Peyer's patch (tissue), 4 donors: ENCODE measurements at places on chromosomes 3 and 15. TPM values are rescaled to one million over a fixed set of nuclear protein-coding genes. Genes with fewer than 3 reads are reported as not detected.
A peak's percentile ranks its signal among the peaks of the same experiment; 100 is the strongest.

WDR49 gene
- total RNA-seq, result 3.0 TPM

KIF7 gene
- total RNA-seq, result 1.1 TPM

PRSS50 gene
- not detected for total RNA-seq

ARGFX gene
- total RNA-seq, result not detected

CADM2 gene
- 22.3 TPM for total RNA-seq

IMPG2 gene
- total RNA-seq, result 0.83 TPM

CFAP92 gene
- 1.5 TPM for total RNA-seq

ANKRD34C gene
- not detected for total RNA-seq

LRRFIP2 gene
- total RNA-seq, result 166 TPM

PLXNB1 gene
- 150 TPM for total RNA-seq

PGBD4 gene
- 1.2 TPM for total RNA-seq

SV2B gene
- total RNA-seq, result 0.85 TPM

DNA sequence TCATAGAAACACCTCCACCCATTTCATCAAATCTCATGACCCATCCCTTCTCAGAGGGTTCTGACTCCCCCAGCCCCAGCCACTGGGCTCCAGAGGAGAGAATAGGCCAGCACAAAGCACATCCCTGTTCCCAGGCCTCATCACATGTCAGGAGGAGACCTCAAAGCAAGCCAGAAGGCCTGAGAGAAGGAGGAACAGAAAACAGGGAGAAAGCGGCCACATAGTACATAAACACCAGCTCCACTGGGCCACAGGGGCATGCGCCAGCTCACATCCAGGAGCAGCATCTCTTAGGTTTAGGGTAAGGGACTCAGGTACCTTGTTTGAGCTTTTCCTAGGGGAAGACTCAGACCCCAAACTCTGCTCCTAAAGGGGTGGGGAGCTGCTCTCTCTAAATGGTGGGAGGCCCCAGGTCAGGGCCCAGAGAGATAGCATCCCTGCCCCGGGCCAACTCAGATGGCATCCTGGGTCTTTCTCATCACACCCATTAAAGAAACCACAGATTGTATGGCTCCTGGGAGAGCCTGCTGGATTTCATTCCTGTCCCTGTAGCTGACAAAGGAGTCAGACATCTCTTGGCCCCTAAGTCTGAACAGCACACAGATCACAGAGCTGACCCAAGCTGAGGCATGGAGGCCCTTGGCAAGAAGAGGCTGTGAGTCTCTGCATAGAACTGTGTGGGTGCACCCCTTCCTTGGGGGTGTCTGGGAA, 2.5 kb downstream of the SHF start:
- no peaks in the 10 kb centered on the region for H3K36me3 ChIP-seq
- H3K27me3 ChIP-seq, result no peaks in the 10 kb centered on the region
- no peaks in the 10 kb centered on the region for H3K4me1 ChIP-seq
- no peak overlapping the region for H3K27ac ChIP-seq

- no peak overlapping the region for H3K4me3 ChIP-seq
- DNase-seq, result no peak
- H3K4me1 ChIP-seq, result peaks cover 3% of the 10 kb centered on the region
- H3K27me3 ChIP-seq, result no peaks in the 10 kb centered on the region
These were observed 137.5 kb downstream of the MAGI1 start for GRCh38 chr3:65901226-65901625.

DNA sequence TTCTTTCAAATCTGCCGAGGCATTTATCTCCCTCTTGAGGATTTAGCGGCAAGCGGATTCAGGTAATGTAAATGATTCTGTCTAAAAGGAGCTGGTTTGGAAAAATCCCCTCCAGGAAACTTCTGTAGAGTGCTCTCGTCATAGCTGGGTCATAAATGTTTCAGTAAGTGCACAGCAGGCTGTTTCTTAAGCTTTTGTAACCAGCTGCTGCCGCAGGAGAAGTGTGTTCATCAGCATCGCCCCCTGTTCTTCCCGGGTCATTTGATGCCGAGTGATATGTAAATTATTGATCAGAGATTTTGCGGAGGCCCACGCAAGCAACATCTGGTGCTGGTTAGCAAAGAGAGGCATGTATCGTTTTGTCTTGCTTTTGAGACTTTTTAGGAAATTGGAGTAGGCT, 53.1 kb downstream of the DNASE1L3 start:
- H3K36me3 ChIP-seq, result peaks cover 97% of the 10 kb centered on the region
- no peak overlapping the region for H3K27ac ChIP-seq
- H3K27me3 ChIP-seq, result no peaks in the 10 kb centered on the region
- no peak for DNase-seq
- no peak overlapping the region for H3K4me3 ChIP-seq
- H3K4me1 ChIP-seq, result no peaks in the 10 kb centered on the region

GRCh38 chr3:94323596-94323995, 260.7 kb downstream of the NSUN3 start:
- H3K36me3 ChIP-seq, result no peaks in the 10 kb centered on the region
- no peak overlapping the region for H3K4me3 ChIP-seq
- H3K27me3 ChIP-seq, result no peaks in the 10 kb centered on the region
- DNase-seq, result no peak

- DNase-seq, result no peak
- H3K4me1 ChIP-seq, result no peaks in the 10 kb centered on the region
These were observed 123.2 kb upstream of the CGNL1 start for GRCh38 chr15:57253082-57253481.

DNA sequence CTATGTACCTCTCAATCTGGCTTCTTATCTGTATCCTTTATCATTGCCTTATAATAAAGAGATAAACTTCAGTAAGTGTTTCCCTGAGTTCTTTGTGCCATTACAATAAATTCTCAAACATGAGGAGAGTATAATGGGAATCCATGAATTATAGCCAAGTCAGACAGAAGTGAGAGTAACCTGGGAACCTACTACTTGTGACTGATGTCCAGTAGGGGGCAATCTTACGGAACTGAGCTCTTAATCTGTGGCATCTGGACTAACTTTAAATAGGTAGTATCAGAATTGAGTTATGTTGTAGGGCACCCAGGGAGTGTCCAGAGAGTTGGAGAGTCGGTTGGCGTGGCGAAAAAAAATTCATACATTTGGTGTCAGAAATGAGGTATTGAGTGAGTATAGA, 542.6 kb downstream of the ZBBX start:
- no peaks in the 10 kb centered on the region for H3K27me3 ChIP-seq
- H3K4me3 ChIP-seq, result no peak overlapping the region
- no peak for DNase-seq
- H3K4me1 ChIP-seq, result no peaks in the 10 kb centered on the region

- H3K4me3 ChIP-seq, result no peak overlapping the region
- no peaks in the 10 kb centered on the region for H3K4me1 ChIP-seq
- no peak for DNase-seq
These were observed 208.5 kb upstream of the ROPN1 start for GRCh38 chr3:124200407-124200806.

DNA sequence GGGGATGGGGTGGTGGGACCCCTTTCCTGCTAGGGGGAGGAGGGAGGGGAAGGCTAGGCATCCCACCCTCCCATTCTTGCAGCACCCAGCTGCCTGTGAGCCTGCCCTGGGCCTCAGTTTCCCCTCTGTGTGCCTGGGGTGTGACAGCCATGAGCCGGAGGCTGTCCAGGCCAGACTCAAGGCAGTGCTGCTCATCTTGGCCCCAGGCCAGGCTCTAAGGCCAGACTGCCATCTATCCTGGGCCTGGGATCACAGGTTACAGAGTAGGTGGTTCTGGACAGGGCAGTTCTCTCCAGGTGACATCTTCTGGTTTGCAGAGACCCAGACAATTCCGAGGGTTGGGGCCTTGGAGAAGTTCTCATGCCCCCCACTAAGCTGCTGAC, 3.3 kb upstream of the VILL start:
- no peaks in the 10 kb centered on the region for H3K36me3 ChIP-seq
- H3K27ac ChIP-seq, result peak overlapping the region; percentile 82
- H3K4me1 ChIP-seq, result peaks cover 9% of the 10 kb centered on the region
- no peak for DNase-seq
- no peak overlapping the region for H3K4me3 ChIP-seq
- no peaks in the 10 kb centered on the region for H3K27me3 ChIP-seq

DNA sequence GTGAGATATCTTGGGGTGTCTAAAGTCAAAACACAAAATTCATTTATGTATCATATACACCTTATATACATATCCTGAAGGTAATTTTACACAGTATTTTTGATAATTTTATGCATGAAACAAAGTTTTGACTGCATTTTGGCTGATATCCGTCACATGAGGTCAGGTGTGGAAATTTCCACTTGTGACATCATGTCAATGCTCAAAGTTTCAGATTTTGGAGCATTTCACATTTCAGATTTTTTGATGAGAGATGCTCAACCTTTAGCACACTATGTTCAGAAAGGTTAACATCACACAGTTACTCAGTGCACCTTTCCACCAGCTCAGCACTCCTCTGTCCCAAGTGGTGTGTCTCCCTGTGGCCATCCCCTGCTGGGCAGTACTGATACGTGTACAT, 37.7 kb upstream of the CPB1 start:
- DNase-seq, result no peak
- no peak overlapping the region for H3K27ac ChIP-seq
- no peak overlapping the region for H3K4me3 ChIP-seq
- no peaks in the 10 kb centered on the region for H3K36me3 ChIP-seq
- H3K4me1 ChIP-seq, result no peaks in the 10 kb centered on the region

DNA sequence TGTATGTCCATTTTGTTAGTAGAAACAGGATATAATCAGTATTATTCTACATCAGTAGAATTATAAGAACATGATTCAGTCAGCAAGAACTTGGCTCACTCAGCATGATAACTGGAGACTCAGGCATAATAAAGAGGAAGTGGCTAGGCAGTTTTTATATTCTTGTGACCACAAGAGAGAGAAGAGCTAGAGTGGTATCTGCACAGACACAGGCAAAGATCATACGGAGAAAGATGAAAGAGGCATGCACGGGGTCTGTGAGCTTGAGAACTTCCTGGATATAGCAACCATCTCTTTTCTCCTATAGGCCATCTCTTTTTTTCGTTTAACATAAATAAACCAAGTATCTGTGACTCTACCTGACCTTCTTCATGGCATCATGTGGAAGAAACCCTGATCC, 46.8 kb downstream of the MYO5A start:
- no peaks in the 10 kb centered on the region for H3K36me3 ChIP-seq
- peak; percentile 80 for DNase-seq
- no peaks in the 10 kb centered on the region for H3K4me1 ChIP-seq
- no peak overlapping the region for H3K4me3 ChIP-seq

- H3K36me3 ChIP-seq, result no peaks in the 10 kb centered on the region
- H3K27me3 ChIP-seq, result no peaks in the 10 kb centered on the region
These were observed 799.9 kb downstream of the AGBL1 start for GRCh38 chr15:86879250-86880229.

- no peaks in the 10 kb centered on the region for H3K36me3 ChIP-seq
- H3K27me3 ChIP-seq, result no peaks in the 10 kb centered on the region
- H3K4me1 ChIP-seq, result no peaks in the 10 kb centered on the region
- H3K4me3 ChIP-seq, result no peak overlapping the region
- H3K27ac ChIP-seq, result no peak overlapping the region
These were observed 134.4 kb downstream of the MYLK start for GRCh38 chr3:123749711-123750110.

- H3K4me1 ChIP-seq, result no peaks in the 10 kb centered on the region
- H3K27ac ChIP-seq, result no peak overlapping the region
These were observed 572.3 kb downstream of the PYDC2 start for GRCh38 chr3:192033246-192033645.

- no peak overlapping the region for H3K27ac ChIP-seq
- no peaks in the 10 kb centered on the region for H3K36me3 ChIP-seq
- H3K4me1 ChIP-seq, result no peaks in the 10 kb centered on the region
- DNase-seq, result no peak
- H3K27me3 ChIP-seq, result no peaks in the 10 kb centered on the region
- H3K4me3 ChIP-seq, result no peak overlapping the region
These were observed 202.3 kb upstream of the PROK2 start for GRCh38 chr3:71987089-71987735.

GRCh38 chr3:196120291-196120951, 38.5 kb upstream of the TFRC start:
- no peaks in the 10 kb centered on the region for H3K27me3 ChIP-seq
- H3K4me3 ChIP-seq, result no peak overlapping the region
- DNase-seq, result peak; percentile 47

GRCh38 chr3:108780235-108780634, 23.0 kb upstream of the RETNLB start:
- H3K27ac ChIP-seq, result no peak overlapping the region
- no peaks in the 10 kb centered on the region for H3K36me3 ChIP-seq
- H3K4me3 ChIP-seq, result no peak overlapping the region
- no peaks in the 10 kb centered on the region for H3K27me3 ChIP-seq
- no peaks in the 10 kb centered on the region for H3K4me1 ChIP-seq
- no peak for DNase-seq

DNA sequence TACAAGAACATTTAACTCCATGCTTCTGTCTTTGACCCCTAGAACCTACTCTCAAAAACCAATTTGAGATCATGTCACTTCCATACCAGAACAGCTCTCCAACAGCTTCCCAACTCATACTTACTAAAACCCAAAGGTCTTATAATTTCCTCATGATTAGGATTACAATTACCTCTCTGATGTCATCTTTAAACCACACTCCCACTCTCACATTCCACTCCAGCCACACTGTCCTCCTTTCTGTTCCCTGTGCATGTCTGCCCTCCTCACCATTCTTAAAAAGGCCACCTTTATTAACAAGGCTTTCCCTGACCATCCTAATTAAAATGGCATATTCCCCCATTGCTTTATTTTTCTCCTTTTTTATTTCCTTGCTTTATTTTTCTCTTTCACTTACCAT, 18.9 kb downstream of the PHC3 start:
- no peak overlapping the region for H3K27ac ChIP-seq
- no peak overlapping the region for H3K4me3 ChIP-seq
- peaks cover 35% of the 10 kb centered on the region for H3K36me3 ChIP-seq
- no peaks in the 10 kb centered on the region for H3K4me1 ChIP-seq
- DNase-seq, result no peak
- no peaks in the 10 kb centered on the region for H3K27me3 ChIP-seq

- DNase-seq, result no peak
- H3K27ac ChIP-seq, result no peak overlapping the region
- H3K4me1 ChIP-seq, result no peaks in the 10 kb centered on the region
- no peak overlapping the region for H3K4me3 ChIP-seq
- no peaks in the 10 kb centered on the region for H3K27me3 ChIP-seq
These were observed 88.0 kb downstream of the GABRG3 start for GRCh38 chr15:27058939-27059338.

DNA sequence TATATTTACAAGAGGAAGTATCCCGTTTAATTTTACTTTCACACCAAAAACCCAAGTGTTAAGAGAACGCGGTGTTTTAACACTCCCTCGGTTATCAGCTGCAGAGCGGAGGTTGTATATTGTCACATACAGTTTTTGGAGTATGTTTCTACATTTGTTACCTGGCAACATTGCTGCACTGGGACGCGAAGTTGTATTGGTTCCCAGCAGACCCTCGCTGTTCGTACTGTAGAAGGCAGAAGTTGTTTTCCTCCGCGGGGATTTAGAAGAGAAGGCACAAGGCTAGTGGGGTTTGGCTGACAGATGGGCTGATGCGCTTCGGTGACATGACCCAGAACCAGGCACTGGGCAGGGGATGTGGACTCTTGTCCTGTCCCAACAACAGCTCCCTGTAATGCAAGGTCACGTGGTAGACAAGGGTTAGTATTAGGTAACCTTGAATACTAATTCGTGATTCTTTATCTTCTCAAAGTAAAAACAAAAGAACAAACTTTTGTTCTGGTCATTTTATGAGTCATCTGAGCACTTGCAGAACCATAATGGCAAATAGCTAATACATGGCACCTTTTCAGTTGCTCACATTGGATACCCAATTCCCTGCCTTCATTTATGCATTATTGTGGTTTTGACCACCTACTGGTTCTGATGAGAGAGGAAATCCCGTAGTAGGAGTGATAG, 230.4 kb upstream of the BHLHE40 start:
- H3K27me3 ChIP-seq, result no peaks in the 10 kb centered on the region
- no peak overlapping the region for H3K4me3 ChIP-seq
- peaks cover 10% of the 10 kb centered on the region for H3K4me1 ChIP-seq
- no peaks in the 10 kb centered on the region for H3K36me3 ChIP-seq
- no peak overlapping the region for H3K27ac ChIP-seq
- no peak for DNase-seq
